Activated naive CD4-positive, alpha-beta T cell treated with anti-CD3 and anti-CD28 coated beads, Interleukin-2, amount 50 U/mL, for 72 hours (primary cell): ENCODE measurements at places on chromosomes 2 and 18. TPM values are rescaled to one million over a fixed set of nuclear protein-coding genes. Genes with fewer than 3 reads are reported as not detected.

Gene IGFBP5
- total RNA-seq, result not detected

Gene IL1RL2
- total RNA-seq, result not detected

Gene ARHGEF4
- total RNA-seq, result 0.80 TPM

Gene RAB17
- total RNA-seq, result 0.88 TPM

Gene MYCN
- not detected for total RNA-seq

Gene NEU2
- not detected for total RNA-seq
